ENCODE measurements at places on chromosomes 2 and 18.
A peak's percentile ranks its signal among the peaks of the same experiment; 100 is the strongest.

GRCh38 chr2:191499874-191500565 is 177.9 kb upstream of the NABP1 start:
- no peak for DNase-seq

- DNase-seq: no peak
These were observed 123.7 kb upstream of the SMAD7 start for GRCh38 chr18:49074505-49074904.

DNA sequence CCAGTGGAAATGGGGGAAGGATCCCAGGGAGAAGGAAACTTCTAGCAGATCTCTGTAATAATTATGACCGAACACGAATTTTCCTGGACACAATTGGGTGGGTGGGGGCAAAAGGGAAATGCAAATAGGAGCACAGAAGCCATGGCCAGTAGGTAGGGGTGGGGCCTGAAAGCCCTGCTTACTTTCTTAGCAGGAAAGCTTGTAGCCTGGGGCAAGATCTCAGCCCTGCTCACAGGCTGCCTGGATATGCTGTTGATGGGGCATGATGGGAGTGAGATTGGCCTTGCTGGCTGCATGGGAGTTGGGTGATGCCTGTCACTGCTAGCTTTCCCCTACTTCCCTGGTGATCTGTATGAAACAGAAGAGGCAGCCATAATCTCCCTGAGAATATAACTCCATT is 45.9 kb upstream of the SPOPL start:
- no peak for DNase-seq

GRCh38 chr2:218002845-218003180 is at the start of gene TNS1:
TSS of gene TNS1 (minus strand) at chr2:218002995. CDS start at chr2:218002872, 123 bp downstream.
- no peak for DNase-seq

DNA sequence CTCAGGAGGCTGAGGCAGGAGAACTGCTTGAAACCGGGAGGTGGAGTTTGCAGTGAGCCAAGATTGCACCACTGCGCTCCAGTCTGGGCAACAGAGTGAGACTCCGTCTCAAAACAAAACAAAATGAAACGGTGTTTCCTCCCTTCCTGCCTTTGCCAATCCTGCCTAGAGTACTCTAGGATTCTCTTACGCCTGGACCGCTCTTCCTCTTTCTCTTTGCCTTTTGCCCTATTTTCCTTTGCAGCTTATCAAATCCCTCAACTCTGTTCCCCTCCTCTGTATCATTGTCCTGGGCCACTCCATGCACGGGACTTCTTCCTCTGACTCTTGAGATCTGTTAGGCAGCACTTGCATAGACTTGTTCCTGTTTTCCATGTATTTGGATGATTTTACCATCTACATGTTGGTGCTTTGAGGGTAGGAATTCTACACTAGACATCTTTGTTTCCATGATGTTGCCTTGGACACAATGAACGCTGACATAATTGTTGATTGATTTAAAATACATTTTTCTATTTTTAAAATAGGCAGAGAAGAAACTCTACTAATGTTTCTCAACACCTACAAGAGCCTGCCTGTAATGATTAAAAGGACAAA is 24.8 kb upstream of the ACYP2 start:
- no peak for DNase-seq

- no peak for DNase-seq
These were observed 53.9 kb downstream of the THOC1 start for GRCh38 chr18:213966-214365.

- peak; percentile 67 for DNase-seq
These were observed 69.7 kb downstream of the PRPF40A start for GRCh38 chr2:152647552-152647951.

DNA sequence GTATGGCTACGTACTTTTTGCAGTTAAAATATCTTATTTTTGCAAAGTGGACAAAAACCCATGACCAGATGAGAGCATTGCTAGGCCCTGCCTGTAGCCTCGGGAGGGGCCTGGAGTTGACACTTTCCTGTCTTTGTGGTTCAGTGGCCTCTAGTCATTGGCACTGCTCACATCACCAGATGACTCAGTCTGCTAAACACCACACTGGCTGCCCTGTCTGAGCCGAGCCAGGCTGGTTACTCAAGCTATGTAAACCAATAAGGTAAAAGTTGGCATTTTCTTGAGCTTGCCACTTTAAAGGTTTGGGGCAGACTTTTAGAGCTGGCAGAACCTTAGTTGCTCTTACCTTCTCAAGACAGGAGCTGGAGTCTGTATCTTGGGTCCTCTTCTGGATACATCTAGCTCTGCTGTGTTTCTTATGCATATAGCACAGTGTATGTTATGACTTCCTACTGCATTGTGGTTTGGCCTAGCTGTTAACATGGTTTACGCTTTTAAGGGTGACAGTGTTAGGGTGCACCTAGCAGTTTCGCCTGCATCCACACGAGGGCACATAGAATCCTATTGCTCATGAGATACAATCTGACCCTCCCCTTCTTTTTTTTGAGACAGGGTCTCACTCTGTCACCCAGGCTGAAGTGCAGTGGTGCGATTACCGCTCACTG is 76.4 kb downstream of the AP1S3 start:
- no peak for DNase-seq

GRCh38 chr2:120958623-120959366 is 223.1 kb downstream of the GLI2 start:
- no peak for DNase-seq

DNA sequence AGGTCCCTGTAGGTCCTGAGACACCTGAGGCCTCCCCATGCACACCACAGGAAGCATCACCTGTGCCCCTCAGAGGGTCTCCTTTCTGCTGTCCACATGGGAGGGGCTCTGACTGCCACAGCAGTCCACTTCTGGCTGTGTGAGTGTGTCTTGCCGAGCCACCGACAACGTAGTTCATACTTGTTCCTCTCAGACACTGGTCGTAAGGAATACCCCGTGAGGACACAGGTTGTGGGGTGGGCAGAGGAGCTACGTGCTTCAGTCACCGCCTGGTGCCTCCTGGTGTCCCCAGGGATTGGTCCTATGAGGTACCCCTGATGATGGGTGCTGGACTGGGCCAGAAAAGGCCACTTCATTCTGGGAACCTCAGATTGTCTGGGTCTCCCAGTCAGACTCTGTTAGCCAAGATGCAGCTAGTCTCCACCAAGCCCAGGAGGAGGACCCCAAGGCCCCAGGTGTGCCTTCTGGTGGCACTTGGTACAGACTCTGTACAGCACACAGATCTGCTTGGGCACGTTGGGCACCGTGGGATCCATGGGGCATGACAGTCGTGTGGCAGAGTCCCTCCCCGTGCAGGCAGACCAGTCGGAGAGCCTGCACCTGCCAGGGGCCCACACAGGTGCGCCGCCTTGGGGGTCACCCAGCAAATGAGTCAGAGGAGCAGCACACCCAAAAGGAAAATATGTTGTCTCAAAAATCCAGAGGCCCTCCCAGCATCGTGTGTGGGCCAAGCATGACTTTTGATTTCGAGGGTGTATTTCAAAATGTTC is 2.5 kb downstream of the ARHGEF4 start:
- DNase-seq: no peak

GRCh38 chr2:189621781-189622180 is 39.5 kb upstream of the ASNSD1 start:
- no peak for DNase-seq

GRCh38 chr2:65366595-65367125 is 65.7 kb downstream of the SPRED2 start:
- peak; percentile 55 for DNase-seq

GRCh38 chr2:187157046-187157445 is 291.0 kb downstream of the CALCRL start:
- no peak for DNase-seq

DNA sequence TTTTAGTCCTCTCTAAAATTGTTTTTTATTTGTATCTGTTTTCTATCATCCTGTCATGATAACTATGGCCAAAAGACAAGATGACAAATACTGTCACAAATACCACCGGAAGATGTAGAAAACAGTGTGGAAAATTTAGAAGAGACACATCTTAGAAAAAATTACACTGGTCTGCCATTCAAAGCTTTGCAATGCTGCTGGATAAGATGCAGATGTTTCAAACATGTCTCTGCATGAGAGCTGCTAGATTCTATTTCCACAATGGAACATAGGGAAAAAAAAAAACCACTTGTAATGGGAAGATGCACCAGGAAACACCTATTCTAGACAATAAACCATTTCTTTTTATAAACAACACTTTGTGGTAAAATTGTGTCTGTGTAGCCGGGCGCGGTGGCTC is 5.8 kb upstream of the TAF1B start:
- DNase-seq: no peak

- DNase-seq: no peak
These were observed 66.1 kb downstream of the CTNNA2 start for GRCh38 chr2:79578952-79579351.

- no peak for DNase-seq
These were observed 177.4 kb upstream of the NABP1 start for GRCh38 chr2:191500566-191500883.

GRCh38 chr18:51425889-51426288 is 228.4 kb upstream of the MEX3C start:
- no peak for DNase-seq

GRCh38 chr2:85246348-85246747 is 81.4 kb downstream of the TGOLN2 start:
- DNase-seq: no peak

- DNase-seq: peak; percentile 98
These were observed 54.1 kb downstream of the EPB41L5 start for GRCh38 chr2:120066800-120067547.

- DNase-seq: no peak
These were observed 72.6 kb downstream of the TMEFF2 start for GRCh38 chr2:192122141-192122540.

- no peak for DNase-seq
These were observed 614.0 kb upstream of the CRIM1 start for GRCh38 chr2:35741556-35741955.

DNA sequence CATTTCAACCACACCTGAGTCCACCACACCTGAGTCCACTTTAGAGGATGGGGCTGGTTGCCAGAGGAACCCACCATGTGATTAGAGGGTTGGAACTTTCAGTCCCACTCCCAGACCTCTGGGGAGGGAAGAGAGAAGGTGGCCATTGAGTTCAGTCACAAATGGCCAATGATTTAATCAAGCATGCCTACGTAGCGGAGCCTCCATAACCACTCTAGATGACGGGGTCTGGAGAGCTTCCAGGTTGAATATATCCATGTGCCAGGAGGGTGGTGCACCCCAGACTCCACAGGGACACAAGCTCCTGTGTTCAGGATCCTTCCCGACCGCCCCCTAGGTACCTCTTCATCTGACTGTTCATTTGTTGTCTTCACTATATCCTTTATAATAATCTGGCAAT is 53.3 kb downstream of the CYBRD1 start:
- no peak for DNase-seq

- no peak for DNase-seq
These were observed 221.4 kb upstream of the PXDN start for GRCh38 chr2:1965726-1966125.

- no peak for DNase-seq
These were observed 1.5 kb upstream of the PELI1 start for GRCh38 chr2:64145714-64146113.

DNA sequence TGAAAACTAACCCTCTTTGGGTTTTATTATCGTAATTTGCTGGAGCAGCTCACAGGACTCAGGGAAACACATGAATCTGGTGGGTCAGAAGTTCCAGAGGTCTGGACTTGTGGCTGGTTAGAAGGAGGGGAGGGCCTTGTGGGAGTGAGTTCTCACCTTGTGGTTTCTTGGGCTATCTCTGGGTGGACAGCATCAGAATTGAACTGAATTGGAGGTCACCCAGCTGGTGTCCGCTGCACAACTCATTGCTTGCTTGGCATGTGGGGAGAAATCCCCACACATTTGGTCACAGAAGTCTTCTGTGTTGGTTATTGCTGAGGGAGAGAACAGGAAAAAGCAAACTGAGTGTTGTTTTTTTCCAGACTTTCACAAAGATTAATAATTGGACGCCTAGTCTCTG is 27.5 kb downstream of the ZNF892 start:
- no peak for DNase-seq

DNA sequence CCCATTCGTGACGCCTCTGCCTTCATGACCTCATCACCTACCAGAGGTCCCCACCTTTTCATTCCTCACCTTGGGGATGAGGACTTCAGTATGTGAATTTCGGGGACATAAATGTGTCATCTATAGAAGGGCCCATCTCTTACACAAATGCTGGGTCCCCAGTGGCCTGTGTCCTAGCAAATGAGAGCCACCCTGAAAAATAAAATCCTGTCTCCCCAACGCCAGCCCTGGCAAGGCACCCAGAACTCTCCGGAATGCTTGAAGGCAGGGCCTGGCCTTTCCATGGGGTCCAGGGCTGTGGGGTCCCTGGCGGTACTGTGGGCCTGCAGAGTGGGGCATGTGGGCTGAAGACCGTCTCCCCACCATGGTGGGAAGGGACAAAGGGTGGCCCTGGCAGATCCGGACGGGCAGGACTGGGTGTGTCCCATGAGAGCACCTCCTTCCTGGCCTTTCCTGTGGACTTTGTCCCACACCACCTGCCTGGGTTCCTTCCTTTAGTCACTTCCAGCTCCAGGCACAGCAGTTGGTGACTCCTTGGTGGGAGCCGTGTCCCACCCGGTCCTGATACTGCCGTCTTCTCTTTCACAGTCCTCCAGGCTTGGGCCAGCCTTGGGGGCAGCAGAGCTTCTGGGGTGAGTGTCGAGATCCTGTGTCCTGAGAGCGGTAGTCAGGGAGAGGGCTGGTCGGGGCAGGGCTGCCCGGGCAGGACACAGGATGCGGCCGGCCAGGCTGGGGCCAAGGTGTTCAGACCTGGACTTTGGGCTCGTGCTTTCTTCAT is 18.6 kb downstream of the CAPN10 start:
- DNase-seq: no peak

All from NCI-H2029 treated with DMSO at 0.1 percent for 48 hours (cell line).